ENCODE measurements at places on chromosomes 7 and 10. TPM values are rescaled to one million over a fixed set of nuclear protein-coding genes. Genes with fewer than 3 reads are reported as not detected.
A peak's percentile ranks its signal among the peaks of the same experiment; 100 is the strongest.

DNA sequence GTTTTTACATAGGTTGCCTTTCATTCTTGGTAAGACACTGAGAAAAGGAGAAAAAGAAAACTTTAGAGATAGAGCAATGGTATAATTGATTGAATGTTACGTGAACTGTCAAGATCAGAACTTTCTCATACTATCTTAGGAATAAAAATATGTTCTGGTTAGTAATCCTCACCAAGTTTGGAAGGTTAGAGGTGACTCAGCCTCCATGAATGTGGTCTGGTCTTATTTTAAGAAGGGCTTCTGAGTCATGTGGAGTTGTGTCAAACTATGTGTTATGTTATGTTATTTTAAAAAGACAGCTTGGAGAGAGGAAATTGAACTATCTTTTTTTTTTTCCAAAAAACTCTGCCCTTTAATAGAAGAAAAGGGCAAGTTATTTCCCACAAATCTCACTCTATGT is 458.6 kb upstream of the KLF6 start:
- no peak overlapping the region for H3K4me3 ChIP-seq
- H3K4me1 ChIP-seq = peaks cover 4% of the 10 kb centered on the region
- DNase-seq = no peak
- peak overlapping the region; percentile 21 for H3K27ac ChIP-seq
- no peaks in the 10 kb centered on the region for H3K27me3 ChIP-seq
- H3K36me3 ChIP-seq = no peaks in the 10 kb centered on the region

DNA sequence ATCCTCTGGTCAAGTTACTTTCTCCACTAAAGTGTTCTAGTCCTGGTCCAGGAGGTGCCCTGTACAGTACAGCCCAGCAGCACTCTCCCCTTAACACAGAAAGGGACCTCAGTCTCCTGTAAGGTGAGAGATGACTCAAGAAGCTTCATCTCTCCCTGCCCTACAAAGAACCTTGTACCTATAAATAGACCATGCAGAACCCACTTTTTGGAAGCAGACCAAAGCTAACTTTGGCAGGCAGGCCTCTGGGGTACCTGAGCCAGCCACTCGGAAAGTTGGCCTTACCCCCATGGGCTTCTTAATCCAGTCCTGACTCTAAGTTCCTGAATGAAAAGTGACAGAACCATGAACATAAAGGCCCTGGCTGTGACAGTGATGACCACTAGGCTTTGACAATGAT is 454.8 kb downstream of the KCNMA1 start:
- H3K27me3 ChIP-seq = no peaks in the 10 kb centered on the region
- no peaks in the 10 kb centered on the region for H3K36me3 ChIP-seq
- H3K4me1 ChIP-seq = no peaks in the 10 kb centered on the region

KCP gene
- 0.64 TPM for total RNA-seq

DNA sequence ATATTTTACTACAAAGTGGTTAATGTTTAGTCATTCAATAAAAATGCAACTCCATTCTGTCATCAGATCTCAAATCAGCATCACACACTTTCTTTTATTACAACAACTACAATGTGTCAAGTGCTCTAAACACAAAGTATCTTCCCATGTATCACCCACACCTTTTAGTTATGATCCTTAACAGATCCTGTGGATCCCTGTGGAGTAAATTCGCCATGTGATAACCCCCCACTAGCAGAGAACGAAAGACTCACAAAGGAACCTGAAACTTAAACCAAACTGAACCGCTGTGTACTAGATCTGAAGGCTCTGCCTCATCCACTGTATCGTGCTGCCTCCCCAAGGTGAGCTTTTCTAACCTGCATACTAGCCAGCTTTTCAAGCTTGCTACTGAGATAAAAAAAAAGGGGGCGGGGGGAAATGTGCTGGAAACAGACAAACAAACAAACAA is 1.7 kb downstream of the DPY19L1 start:
- H3K4me1 ChIP-seq = no peaks in the 10 kb centered on the region
- no peaks in the 10 kb centered on the region for H3K36me3 ChIP-seq
- H3K4me3 ChIP-seq = no peak overlapping the region
- no peaks in the 10 kb centered on the region for H3K27me3 ChIP-seq
- H3K27ac ChIP-seq = no peak overlapping the region

DNA sequence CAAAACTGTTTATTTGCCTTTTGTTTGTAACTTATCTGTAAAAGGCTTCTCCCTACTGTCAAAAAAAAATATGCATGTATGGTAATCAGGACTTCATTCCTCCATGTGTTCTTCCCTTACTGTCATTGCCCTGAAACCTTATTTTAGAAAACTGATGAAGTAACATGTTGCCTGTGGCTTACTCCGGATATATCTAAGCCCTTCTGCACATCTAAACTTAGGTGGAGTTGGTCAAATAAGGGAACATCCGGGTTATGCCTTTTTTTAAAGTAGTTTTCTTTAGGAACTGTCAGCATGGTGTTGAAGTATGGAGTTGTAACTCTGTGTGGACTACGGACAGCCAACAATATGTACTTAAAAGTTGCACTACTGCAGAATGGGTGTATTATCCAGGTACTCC is 6.2 kb downstream of the SAR1A start:
- H3K4me1 ChIP-seq = peaks cover 10% of the 10 kb centered on the region
- H3K27me3 ChIP-seq = no peaks in the 10 kb centered on the region
- DNase-seq = no peak
- no peak overlapping the region for H3K4me3 ChIP-seq

DNA sequence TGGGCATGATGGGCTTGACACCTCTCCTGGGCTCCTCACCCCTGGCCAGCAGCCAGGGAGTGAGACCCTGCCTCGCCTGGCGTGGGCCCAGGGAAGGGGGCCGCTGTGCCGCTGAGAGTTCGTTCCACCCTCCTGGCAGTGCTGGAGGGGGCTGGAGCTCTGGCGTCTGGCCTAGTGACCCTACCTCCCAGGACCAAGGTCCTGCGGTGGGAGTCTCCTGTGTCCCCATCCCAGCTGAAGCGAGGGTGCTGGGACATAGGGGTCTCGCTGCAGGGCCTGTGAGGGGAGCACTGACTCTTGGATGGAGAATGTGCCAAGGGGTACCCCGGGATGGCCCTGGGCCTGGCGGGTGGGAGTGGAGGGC is 1.2 kb downstream of the GTF2IRD1 start:
- no peaks in the 10 kb centered on the region for H3K36me3 ChIP-seq
- H3K27ac ChIP-seq = peak overlapping the region; percentile 70
- H3K4me3 ChIP-seq = peak overlapping the region; percentile 64
- DNase-seq = no peak
- no peaks in the 10 kb centered on the region for H3K27me3 ChIP-seq

DNA sequence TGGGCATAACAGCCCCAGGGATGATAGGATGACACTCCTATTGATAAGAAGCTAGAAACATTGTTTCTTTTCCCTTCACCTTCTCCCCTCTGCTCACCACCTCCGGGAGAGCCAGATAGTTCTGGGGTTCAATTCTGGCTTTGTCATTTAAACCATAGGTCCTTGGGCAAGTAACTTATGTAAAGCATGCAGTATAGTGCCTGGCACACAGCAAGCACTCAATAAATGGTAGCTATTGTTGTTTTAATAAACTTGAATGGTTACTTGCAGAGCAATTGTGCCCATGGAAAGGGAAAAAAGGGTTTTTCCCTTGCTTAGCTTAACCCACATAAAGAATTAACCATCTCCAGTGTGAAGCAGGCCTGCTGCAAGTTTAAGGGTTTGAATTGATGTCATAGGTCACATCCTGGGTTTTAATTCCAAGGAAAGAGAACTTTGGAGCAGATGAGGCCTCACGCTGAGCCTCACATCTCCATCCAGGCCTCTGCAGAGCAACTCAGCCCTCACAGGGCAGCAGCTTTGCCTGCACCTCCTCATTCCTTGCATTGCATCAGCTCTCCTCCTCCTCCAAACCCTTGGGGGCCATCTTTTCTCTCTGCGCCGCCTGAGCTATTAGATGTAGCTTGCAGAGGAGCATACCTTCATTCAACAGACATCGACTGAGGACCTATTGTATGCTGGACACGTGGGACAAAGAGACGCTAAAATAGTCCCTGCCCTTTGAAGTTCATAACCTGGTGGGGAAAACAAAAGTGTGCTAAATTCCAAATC is 22.9 kb downstream of the ZNF775 start:
- no peaks in the 10 kb centered on the region for H3K27me3 ChIP-seq
- H3K4me1 ChIP-seq = peaks cover 17% of the 10 kb centered on the region
- no peaks in the 10 kb centered on the region for H3K36me3 ChIP-seq
- H3K27ac ChIP-seq = no peak overlapping the region
- no peak for DNase-seq

- no peak overlapping the region for H3K27ac ChIP-seq
- H3K36me3 ChIP-seq = peaks cover 4% of the 10 kb centered on the region
- no peak for DNase-seq
- no peaks in the 10 kb centered on the region for H3K27me3 ChIP-seq
These were observed 45.8 kb downstream of the NRF1 start for GRCh38 chr7:129657363-129657762.

DNA sequence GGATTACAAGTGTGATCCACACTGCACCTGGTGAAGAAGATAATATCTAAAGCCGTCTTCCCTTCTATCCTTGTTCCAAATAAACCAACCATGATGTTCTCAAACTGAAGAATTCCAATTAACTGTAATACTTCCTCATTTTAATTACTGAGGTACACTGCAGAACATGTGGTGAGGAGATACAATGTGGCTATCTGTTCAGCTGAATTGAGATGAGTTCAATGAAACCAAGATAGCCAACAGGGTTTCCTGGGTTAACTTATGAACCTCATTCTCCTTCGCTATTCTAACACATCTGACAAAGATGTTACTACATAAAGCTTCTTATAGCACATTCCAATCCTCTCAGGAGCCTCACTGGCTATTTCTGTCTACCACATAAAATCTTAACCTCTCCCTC is 75.5 kb downstream of the RAPGEF5 start:
- no peak overlapping the region for H3K4me3 ChIP-seq
- H3K27ac ChIP-seq = no peak overlapping the region
- H3K36me3 ChIP-seq = no peaks in the 10 kb centered on the region
- H3K4me1 ChIP-seq = no peaks in the 10 kb centered on the region
- no peaks in the 10 kb centered on the region for H3K27me3 ChIP-seq
- no peak for DNase-seq

- H3K4me1 ChIP-seq = no peaks in the 10 kb centered on the region
- DNase-seq = no peak
- no peaks in the 10 kb centered on the region for H3K36me3 ChIP-seq
- H3K27ac ChIP-seq = no peak overlapping the region
- H3K27me3 ChIP-seq = no peaks in the 10 kb centered on the region
These were observed 673.8 kb downstream of the ANKRD7 start for GRCh38 chr7:118898284-118898683.

- DNase-seq = peak; percentile 67
- H3K4me1 ChIP-seq = peaks cover 5% of the 10 kb centered on the region
- no peaks in the 10 kb centered on the region for H3K27me3 ChIP-seq
- peak overlapping the region; percentile 71 for H3K27ac ChIP-seq
- H3K4me3 ChIP-seq = no peak overlapping the region
These were observed 9.4 kb downstream of the CLDN12 start for GRCh38 chr7:90412458-90413184.

- no peak overlapping the region for H3K4me3 ChIP-seq
- no peak for DNase-seq
- H3K27me3 ChIP-seq = no peaks in the 10 kb centered on the region
- no peaks in the 10 kb centered on the region for H3K36me3 ChIP-seq
- H3K27ac ChIP-seq = no peak overlapping the region
These were observed 107.7 kb upstream of the BTBD16 start for GRCh38 chr10:122163174-122164022.

DNA sequence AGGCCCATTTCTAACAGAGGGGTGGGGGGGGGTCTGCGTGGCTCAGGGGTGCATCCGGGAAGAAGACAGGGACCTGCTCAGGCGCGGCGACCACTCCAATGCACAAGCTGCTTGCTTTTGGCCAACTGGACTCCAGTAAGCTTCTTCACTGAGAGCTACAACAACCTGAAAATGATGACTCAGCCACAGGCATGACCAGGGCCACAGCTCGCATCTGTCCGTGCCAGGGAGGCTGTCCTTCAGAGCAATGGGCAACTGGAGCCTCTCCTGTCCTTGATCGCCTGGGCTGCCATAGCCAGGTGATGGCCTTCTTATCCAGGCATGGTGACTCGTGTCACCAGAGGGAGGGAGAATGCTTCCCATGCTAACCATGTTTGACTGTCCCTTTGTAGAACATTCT is 81.6 kb upstream of the RNF32 start:
- H3K36me3 ChIP-seq = no peaks in the 10 kb centered on the region
- no peak overlapping the region for H3K4me3 ChIP-seq
- H3K27me3 ChIP-seq = no peaks in the 10 kb centered on the region
- no peak overlapping the region for H3K27ac ChIP-seq
- no peaks in the 10 kb centered on the region for H3K4me1 ChIP-seq
- DNase-seq = no peak

DNA sequence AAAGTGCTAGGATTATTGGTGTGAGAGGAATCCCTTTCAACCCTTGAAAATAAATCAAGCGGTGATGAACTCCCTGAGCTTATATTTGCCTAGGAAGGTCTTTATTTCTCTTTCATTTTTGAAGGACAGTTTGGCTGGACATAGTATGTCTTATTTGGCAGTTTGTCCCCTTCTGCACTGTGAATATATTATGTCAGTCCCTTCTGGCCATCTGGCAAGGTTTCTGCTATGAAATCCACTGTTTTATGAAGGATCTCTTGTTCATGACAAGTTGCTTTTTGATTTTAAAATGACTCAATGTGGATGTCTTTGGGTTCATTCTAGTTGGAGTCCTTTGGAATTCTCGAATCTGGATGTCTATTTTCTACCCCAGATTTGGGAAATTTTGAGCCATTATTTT is 21.7 kb upstream of the MCM10 start:
- no peaks in the 10 kb centered on the region for H3K27me3 ChIP-seq
- H3K4me3 ChIP-seq = no peak overlapping the region
- no peak overlapping the region for H3K27ac ChIP-seq
- no peaks in the 10 kb centered on the region for H3K4me1 ChIP-seq
- H3K36me3 ChIP-seq = peaks cover 7% of the 10 kb centered on the region

ACTR3C gene
- 17.6 TPM for total RNA-seq

GRCh38 chr10:92291921-92292845 is 1.2 kb downstream of the MARCHF5 start:
- peak overlapping the region; percentile 53 for H3K27ac ChIP-seq
- no peaks in the 10 kb centered on the region for H3K36me3 ChIP-seq
- peak; percentile 66 for DNase-seq

DNA sequence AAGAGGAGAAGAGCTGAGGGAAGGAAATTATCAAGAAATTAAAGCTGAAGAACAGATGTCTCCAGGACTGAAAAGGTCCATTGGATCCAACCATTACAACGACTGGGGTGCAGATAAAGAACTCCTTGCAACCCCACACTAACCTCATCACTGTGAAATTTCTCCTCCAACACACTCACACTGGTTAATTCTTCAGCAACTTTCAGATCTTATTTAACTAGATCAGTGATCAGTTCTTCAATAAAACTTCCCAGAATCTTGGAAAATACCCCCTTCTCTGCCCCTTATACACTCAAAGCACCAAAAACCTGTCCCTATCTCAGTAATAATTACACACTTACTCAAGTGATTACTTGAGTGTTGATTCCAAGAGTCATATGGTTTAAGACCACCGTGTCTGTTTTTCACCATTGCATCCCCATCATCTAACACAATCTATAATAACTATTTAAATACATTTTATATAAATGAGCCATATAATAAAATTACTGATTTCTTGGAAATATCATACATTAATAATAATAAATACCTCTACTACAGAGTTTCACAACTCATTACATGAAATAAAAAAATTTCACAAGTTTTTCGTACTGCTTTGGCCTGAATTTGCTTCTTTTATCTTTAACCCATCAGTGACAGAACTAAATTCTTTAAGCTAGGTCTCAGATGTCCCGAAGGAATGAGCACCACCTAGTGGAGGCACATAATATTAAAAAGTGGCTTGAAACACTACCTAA is 123.7 kb downstream of the MPP7 start:
- no peaks in the 10 kb centered on the region for H3K4me1 ChIP-seq
- H3K27ac ChIP-seq = no peak overlapping the region
- H3K4me3 ChIP-seq = no peak overlapping the region

MAPK8 gene
- total RNA-seq = 43.3 TPM
